ENCODE measurements at places on chromosomes 4 and X. TPM values are rescaled to one million over a fixed set of nuclear protein-coding genes. Genes with fewer than 3 reads are reported as not detected.

- H3K36me3 ChIP-seq: no peaks in the 10 kb centered on the region
- no peak overlapping the region for H3K27ac ChIP-seq
- no peaks in the 10 kb centered on the region for H3K4me1 ChIP-seq
- H3K4me3 ChIP-seq: no peak overlapping the region
- H3K27me3 ChIP-seq: no peaks in the 10 kb centered on the region
Observed at GRCh38 chr4:20960291-20960690, 260.0 kb downstream of the PACRGL start.

Gene DGAT2L6
- not detected for total RNA-seq

GRCh38 chrX:84339507-84340364, 151.7 kb upstream of the RPS6KA6 start:
- no peaks in the 10 kb centered on the region for H3K36me3 ChIP-seq
- DNase-seq: peak; percentile 48
- no peaks in the 10 kb centered on the region for H3K27me3 ChIP-seq
- H3K27ac ChIP-seq: no peak overlapping the region
- H3K4me1 ChIP-seq: peaks cover 6% of the 10 kb centered on the region
- no peak overlapping the region for H3K4me3 ChIP-seq

DNA sequence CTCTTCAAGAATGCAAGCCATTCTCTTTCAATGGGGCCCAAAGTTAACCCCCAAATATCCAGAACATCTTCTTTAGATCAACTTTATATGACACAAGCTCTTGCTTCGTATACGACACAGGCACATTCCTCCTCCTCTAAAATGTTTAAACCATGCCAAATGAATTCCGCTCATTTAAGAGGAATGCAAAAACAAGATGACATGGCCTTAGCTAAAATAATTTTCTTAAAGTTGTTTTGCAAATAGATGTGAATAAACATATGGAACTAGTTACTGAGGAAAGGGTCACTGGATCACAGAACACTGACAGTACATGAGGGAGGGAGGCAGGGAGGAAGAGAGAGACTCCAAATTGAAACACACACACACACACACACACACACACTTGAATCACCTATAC, 97.4 kb downstream of the RASL11B start:
- H3K4me1 ChIP-seq: no peaks in the 10 kb centered on the region
- no peaks in the 10 kb centered on the region for H3K36me3 ChIP-seq
- no peak overlapping the region for H3K4me3 ChIP-seq
- H3K27ac ChIP-seq: no peak overlapping the region
- no peak for DNase-seq

GRCh38 chr4:163072222-163072621, 94.5 kb downstream of the NAF1 start:
- H3K36me3 ChIP-seq: no peaks in the 10 kb centered on the region
- H3K4me3 ChIP-seq: no peak overlapping the region
- no peaks in the 10 kb centered on the region for H3K27me3 ChIP-seq
- H3K4me1 ChIP-seq: peaks cover 6% of the 10 kb centered on the region
- no peak for DNase-seq

Measured in GM23338 (cell line).